ENCODE measurements at places on chromosomes 7 and 10.

DNA sequence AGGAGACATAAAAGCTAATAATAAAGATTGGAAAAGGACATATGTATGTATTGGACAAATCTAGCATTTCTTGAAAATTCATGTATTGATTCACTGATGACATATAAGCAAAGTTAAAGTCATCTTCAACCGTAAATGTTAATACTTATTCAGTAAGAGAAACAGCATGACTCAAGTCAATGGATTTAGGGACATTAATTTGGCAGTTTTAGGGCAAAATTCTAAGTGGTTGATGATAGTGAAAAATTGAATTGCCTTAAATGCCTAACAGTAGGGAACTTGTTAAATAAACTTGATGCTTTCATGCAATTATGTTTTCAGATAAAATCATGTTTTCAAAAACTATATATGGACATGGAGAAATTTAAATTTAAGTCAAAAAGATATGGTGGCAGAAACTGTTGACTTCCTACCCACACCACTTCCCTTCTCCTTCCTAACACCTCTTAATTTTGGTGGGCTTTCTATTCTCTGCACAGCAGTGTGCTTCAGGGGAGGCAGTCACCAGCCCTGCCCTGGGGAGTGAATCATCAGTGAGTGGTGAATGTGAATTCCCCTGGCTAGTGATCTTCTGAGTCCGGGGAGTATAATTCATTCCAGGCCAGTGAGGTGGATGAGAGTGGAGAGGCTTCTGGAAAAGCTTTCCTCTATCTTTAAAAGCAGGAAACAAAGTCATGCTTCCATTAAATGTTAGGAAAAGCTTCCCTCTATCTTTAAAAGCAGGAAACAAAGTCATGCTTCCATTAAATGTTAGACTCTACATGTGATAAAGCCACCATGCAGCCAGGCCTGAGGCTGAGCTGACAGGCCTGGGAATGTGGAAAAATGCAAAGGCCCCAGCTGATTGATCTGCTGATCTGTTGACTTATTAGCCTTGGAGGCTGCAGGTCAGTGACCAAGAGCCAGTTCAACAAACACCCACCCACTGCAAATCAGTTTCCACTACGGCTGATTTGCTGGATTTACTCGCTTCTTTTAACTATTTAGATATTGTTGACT is 25.2 kb upstream of the ITGB1 start:
- DNase-seq, result no peak

DNA sequence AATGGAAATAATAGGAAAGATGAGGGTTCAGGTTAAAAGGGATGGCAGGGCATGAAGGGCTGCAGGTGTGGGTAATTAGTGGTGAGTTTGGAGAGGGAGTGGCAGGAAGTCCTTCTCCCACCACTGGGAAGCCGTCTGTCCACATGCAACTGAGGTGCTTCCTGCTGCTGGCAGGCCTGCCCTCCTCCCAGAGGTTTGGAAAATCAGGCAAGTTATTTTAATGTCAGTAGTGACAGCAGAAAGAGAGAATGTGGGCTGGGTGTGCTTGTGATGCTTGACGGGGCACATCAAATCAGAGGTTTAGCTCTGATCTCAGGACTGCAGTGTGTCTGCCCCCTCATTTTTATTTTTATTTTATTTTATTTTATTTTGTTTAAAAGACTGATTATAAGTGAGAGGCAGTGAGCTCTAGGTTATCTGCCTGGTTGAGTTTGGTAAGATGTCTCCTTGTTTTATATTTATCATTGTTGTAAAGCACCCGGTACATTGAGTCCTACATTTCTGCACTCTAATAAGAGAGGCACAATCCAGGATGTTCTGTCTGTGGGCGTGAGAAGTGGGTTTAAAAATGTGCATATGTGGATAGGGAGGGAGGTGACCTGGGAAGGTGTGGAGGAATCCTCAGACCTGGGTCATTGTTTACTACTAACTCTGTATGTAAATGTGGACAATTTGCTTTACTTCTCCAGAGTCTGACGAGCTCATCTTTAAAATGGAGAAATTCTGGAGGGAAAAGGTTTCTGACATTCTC is 504.4 kb downstream of the LRMDA start:
- no peak for DNase-seq

DNA sequence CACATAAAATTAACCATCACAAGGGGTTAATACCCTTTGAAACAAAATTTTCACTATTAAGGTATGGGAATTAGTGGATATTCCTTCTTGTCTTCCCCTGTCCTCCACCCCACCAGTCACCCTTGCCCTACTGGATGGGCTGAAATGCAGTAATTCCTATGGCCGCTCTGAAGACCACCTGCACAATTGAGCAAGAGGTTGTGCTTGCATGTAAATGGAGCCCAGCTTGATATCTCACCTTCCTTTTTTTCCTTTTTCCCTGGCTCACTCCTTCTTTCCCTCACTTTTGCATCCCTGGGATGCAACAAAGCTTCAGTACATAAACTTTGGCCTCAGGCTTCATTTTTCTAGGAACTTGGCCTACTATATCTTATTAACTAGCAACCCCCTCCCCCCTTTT is 184.6 kb downstream of the SNX10 start:
- DNase-seq, result no peak

- no peak for DNase-seq
These were observed 116.0 kb downstream of the KMT2E start for GRCh38 chr7:105130048-105130447.

DNA sequence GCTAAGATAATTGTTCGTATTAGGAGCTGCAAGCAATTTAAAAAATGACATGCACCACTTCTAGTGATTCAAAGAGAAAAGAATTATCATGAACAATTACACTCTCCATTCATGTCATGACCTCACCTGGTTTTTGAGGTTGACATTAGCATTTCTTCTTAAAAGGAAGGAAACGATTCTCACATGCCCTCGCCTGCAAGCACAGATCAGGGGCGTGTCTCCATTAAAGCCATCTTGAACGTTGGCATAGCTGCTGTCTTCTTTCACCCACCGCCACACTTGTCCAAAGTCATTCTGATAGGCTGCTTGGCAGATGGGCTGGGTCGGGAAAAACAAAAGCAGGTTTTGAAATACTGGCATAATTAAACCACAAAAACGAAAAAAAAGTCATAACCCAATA is 19.9 kb downstream of the ANKRD22 start:
- DNase-seq, result no peak

GRCh38 chr7:12801107-12801506 is 113.7 kb downstream of the ARL4A start:
- DNase-seq, result no peak

GRCh38 chr10:46555713-46556514 is 544 bp downstream of the GPRIN2 start:
- DNase-seq, result no peak

- no peak for DNase-seq
These were observed 237.7 kb downstream of the USP6NL start for GRCh38 chr10:11373717-11374171.

GRCh38 chr7:17946591-17946990 is 6.3 kb upstream of the SNX13 start:
- no peak for DNase-seq

DNA sequence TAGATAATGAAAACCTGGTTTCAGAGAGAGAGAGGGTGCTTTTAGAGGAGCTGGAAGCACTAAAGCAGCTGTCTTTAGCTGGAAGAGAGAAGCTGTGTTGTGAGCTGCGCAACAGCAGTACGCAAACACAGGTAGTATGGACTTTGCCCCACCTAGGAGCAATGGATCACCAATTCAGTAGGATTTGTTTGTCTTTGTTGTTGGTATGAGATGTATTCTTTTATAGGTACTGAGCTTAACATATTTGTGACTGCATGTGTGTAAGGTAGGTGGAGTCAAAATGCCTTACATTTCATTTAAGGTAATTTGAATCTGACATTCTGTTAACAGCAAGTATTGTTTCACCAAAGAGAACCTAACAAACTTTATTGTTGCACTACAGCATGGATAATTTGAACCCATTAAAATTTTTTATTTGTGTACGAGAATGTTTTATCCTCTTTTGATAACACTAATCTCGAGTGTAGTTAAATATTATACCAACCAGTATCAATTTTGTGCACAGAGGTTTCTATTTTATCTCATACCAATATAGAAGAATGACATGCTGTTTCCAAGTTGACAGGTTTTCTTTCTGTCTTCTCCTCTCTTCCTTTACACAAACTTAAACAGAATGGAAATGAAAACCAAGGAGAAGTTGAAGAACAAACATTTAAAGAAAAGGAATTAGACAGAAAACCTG is 92.1 kb downstream of the CYP51A1 start:
- no peak for DNase-seq

GRCh38 chr10:75755528-75755927 is 324.1 kb downstream of the LRMDA start:
- no peak for DNase-seq

DNA sequence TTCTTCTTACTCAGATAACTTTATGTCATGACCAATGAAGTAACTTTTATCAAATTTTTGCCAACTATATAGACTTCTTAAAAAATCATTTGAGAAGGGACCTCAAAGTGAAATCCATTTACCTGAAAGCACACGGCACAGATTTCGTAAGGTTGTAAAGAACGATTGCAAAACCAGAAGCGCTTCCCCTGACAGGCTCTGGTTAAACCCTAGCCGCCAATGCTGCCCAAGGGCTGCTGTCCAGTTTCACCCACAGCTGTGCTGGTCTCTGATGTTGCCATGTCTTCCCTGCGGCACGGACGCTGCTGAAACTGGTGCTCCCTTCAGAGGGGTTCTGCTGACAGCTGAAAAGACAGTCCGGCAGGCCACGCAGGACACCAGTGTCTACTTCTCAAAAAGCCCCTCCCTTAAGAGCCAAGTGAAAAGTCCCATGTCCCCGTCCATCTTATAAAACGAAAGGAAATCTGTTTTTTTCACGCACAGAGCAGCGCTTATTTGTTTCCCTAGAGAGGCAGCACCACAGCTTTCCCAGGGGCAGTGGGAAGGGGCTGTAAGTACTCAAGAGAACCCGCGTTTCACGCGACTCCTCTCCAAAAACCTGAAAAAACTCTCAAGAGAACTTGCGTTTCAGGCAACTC is 32.5 kb downstream of the GNA12 start:
- no peak for DNase-seq

GRCh38 chr7:27151931-27152815 is at the start of gene HOXA3:
TSS of gene HOXA3 (minus strand) at chr7:27152583. CDS start at chr7:27110640, 41,943 bp downstream.
- DNase-seq, result no peak
